Stimulated activated naive B cell treated with anti-CD40 and anti-IgM and Interleukin-4, amounts not matched to agents 10 μg/mL and 1 μg/mL and 100 μg/mL, for 72 hours (primary cell): ENCODE measurements at places on chromosomes 3 and 15.

DNA sequence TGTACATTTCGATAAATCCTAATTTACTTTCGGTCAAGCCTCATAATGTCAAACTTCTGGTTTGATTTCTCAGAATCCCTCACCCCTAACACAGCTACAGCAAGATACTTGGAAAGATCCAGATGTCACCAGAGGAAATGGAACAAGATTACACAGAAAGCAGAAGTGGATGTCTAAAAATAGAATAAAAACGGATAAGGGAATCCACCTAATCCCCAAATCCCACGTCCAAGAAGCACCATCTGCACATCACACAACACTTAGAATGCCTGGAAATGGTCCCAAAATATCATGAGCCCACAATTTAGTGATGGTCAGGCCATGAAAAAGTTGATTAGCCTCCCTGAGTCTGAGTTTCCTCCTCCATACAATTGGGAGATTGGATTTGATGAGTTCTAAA lies 61.7 kb downstream of the AGTR1 start:
- no peak for DNase-seq

DNA sequence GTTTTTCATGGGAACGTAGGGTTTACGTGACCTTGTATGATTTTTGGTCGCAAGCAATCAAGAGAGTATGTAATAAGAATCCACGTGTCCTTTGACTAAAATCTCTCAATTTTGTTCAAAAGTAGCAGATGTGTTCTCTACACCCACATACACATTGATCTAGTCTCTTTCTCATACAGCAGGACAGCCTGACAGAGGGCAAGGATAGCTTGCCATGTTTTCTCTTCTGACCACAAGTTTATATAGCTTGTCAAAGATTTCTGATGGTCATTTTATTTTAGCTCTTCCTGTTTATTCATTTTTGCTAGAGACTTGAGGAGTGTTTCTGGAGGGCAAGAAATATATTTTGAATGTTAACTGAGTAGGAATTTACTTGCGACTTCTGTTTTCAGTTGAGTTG lies 570.2 kb upstream of the ALCAM start:
- DNase-seq = no peak

- no peak for DNase-seq
Observed at GRCh38 chr3:182479419-182480336, 313.6 kb upstream of the ATP11B start.

- DNase-seq = no peak
Observed at GRCh38 chr15:39172380-39173281, 408.2 kb upstream of the THBS1 start.

DNA sequence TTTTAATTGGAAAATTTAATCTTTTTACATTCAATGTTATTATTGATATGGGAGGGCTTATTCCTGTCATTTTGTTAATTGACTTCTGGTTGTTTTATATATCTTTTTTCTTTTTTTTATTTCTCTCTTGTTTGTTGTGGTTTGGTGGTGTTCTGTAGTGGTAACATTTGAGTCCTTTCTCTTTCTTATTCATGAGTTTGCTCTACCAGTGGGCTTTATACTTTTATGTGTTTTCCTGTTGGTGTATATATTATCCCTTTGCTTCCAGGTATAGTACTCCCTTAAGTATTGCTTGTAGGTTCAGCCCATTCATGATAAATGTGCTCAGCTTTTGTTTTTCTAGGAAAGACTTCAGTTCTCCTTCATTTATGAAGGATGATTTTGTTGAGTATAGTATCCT lies 57.6 kb downstream of the GALK2 start:
- DNase-seq = no peak

- no peak for DNase-seq
Observed at GRCh38 chr3:8494327-8494726, 7.3 kb upstream of the LMCD1 start.

- no peak for DNase-seq
Observed at GRCh38 chr3:123559040-123559861, 25.6 kb downstream of the HACD2 start.

DNA sequence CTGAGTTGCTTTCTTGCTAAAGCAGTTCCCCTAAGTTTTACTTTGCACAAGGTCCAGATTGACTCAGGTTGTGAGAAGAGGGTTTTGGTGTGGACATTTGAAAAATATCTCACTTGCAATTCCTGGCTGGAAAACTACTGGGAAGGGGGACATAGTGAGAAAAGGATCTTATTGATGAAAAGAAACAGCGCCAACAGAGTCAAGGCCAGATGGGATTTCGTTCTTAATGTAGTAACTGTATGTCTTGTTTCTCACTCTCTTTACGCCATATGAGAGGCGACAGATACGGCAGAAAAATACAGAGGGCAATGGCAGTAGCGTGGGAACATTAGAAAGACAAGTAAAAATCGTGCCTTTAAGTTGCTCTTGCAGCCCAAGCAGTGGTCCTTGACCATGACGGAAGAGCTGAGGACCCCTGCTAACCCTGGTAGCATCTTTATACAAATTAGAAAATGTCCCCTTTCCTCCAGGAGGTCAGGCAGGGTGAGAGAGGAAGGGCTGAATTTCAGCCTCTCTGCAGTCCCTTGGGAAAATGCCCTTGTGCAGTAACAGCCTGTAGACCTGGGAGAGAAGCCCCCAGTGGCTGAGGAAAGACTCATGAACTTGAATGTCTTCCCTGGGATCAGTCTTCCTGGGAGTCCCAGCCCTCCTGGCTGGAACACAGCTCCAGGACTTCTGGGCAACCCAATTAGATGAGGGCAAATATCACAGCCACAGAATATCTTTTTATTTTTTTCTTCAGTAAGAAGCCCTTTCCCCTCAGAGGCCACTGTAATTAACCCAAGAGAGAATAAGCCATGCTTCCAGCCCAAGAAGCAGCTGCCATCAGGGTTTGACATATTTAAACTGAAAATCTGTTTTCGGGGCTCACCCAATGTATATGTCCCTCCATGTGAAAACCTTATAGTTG lies 113.4 kb downstream of the CD47 start:
- DNase-seq = no peak
